Stimulated activated CD8-positive, alpha-beta memory T cell treated with anti-CD3 and anti-CD28 coated beads, Interleukin-15, amount 100 ng/mL, for 1 hour (primary cell): ENCODE measurements at places on chromosomes 7 and 10.

- DNase-seq = no peak
These were observed 31.9 kb downstream of the PAPSS2 start for GRCh38 chr10:87691506-87692070.

DNA sequence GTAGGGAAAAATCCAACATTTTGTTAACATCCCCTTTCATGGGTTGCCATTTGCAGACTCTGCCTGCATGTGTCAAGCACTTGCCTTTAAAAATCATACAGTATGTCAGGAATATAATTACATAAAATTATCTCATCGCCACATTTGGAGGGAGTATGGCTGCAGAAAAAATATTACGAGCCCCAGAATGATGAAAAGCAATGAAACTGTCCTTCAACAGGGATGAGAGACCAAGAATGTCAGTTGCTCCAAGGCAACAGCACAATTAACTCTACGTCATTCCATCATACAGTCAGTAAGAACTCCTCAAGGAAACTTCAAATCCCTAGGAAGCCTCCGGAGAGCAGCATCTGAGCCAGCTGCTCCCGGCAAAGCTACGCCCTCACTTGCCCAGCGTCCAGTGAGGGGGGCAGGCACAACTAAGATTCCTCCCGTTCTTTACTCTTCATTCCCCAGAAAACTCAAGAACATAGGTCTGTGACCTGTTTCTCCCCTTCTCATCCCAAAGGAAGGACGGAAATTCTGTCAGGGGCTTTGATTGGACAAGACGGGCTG, 132.9 kb downstream of the ANLN start:
- DNase-seq = no peak

DNA sequence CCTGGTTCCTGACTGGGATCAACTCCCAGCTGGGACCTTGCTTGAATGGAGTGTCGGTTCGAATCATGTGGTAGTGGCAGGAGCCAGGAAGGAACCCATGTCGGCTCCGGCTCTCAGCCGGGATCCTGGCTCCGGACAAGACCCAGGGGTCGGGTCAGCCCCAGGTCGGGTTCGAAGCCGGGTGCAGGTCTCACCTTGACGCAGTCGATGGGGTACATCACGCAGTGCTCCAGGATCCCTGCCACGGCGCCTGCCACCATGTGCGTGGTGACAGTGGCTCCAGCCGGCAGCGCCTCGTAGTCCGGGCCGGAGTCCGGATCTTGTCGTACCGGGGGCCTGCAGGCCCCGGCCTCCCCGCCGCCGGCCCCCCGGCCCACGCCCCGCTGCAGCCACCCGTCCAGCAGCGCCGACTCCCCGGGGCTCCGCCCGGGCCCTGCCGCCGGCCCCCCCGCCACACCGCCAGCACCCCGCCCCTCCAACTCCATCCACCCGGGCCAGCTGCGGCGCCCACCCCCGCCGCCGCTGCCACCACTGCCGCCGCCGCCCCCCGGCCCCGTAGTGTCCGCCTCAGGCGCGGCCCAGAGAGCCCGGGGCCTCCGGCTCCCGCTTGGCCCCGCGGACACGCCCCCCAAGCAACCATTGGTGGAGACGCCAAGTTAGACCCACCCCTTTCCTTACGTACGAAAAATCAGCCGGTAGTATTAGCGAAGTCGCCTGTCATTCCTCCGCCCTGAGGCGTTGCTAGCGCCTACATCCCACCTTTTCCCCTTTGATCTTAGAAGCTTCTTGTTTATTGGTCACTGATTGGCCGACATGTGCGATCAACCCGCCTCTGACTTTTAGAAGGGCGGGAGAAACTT, at the start of gene SLC25A28:
Gene SLC25A28, minus strand, starts transcription at position 589 of the 860 bp plus-strand sequence. Its CDS starts 104 bp downstream, at position 485.
- peak; percentile 83 for DNase-seq

DNA sequence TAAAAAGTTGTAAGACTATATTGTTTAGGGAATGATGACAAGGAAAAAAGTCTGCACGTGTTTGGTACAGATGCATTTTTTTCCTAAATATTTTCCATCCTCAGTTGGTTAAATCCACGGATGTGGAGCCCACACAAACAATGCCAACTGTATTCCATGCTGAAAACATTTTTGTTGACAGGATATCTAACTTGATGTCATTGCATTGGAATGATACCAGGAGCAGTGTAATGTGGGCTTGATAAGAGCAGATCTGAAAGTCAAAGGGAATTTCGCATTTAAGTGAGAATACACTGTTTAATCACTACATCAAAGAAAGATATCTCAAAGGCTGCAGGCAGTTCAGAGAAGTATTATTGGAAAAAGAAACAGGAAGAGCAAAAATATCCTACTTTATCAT, 49.5 kb upstream of the TMEM140 start:
- no peak for DNase-seq

GRCh38 chr7:11130601-11131000, 156.9 kb downstream of the PHF14 start:
- no peak for DNase-seq

DNA sequence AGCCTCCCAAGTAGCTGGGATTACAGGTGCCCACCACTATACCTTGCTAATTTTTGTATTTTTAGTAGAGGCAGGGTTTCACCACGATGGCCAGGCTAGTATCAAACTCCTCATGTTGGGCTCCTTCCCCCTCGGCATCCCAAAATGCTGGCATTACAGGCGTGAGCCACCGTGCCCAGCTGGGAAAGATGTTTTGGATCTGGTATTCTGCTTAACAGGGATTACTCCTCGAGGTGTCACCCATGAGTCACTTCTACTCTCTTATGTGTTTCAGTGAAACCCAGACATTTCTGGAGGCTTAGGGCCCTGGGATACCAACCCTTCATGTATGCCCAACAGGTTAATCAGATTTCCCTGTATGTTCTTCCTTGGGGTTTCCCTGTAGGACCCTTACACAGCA, 11.8 kb upstream of the OPN4 start:
- no peak for DNase-seq

- no peak for DNase-seq
These were observed 4.7 kb downstream of the EEPD1 start for GRCh38 chr7:36157527-36158320.

GRCh38 chr10:62652564-62652963, 152.0 kb upstream of the ADO start:
- no peak for DNase-seq

GRCh38 chr7:140078392-140078791, 15.6 kb upstream of the PARP12 start:
- DNase-seq = no peak

- DNase-seq = no peak
These were observed 236.1 kb upstream of the FERD3L start for GRCh38 chr7:19381321-19381720.

DNA sequence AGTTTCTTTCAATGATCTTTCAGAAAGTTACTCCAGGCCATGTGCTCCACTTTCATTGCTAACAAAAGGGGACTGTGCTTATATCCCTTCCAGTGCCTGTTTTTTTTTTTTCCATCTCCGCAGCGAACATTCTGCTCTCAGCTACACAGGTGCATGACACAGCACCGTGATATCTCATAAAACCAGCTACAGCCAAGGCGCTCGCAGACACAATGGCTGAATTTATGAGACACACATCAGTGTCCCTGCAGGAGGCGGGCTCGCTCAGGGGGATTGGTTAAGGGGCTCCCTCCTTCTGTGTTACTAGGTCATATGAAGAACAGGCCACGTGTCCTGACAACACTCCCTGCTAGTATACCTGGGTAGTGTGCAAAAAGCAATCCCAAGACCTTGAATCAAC, 245.5 kb downstream of the SKAP2 start:
- DNase-seq = no peak

DNA sequence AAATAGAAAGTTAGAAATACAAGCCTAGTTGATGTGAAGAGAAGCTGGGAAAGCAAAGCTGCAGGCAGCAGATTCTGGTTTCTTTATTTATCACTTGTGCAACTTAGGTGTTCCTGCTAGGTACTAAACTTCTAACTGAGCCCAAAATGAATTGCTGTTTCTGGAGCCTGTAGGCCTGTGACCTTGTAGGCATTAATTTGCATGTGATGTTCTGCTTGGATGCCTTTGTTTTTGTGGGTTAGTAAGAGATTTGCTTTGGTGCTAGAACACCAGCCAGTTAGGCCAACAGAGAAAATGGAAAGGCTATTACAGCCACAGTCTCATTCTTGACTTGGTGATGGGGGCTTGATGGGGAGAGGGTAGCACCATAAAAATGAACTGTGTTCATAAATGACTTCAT, 370.7 kb downstream of the PPP1R3A start:
- no peak for DNase-seq

DNA sequence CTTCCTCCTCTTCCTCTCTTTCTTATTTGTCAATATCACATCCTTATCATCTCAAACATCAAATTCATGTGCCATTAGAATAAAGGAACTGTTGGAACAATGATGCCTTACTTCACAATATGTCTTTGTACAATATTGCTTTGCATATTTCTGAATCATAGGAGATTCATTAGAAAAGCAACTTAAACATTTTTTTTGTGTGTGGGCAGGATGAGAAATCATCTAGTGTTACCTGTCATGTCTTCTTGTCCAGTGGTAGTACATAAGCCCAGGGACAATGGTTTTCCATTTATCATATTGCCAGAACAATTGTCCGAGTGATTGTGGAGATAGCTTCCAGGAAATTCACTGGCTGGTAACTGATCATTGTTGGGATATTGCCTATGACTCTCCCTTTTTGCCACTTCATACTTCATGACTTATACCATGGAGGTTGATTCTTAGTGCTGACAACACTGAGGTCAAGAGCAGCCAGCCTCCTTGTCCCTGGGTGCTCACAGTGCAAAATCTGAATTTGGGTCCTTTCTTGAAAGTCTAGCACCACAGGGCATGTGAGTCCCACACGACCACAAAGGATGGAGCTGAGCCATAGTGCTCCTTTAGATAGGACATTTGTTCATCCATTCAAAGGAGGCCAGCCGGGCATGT, 215.0 kb downstream of the MDFIC start:
- DNase-seq = no peak

DNA sequence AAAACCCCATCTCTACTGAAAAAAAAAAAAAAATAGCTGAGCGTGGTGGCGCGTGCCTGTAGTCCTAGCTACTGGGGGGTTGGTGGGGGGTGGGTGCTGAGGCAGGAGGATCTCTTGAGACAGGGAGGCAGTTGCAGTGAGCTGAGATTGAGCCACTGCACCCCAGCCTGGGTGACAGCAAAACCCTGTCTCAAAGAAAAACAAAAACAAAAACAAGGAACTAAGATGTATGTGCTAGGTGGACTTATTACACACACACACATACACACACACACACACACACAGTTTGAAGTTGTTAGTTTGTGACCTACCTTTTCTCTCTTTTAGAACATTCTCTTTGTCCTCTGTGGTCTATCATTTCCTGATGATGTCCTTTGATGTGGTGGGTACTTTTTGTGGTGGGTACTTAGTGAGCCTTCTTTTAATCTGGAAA, 53.5 kb downstream of the EXOC6 start:
- DNase-seq = no peak

DNA sequence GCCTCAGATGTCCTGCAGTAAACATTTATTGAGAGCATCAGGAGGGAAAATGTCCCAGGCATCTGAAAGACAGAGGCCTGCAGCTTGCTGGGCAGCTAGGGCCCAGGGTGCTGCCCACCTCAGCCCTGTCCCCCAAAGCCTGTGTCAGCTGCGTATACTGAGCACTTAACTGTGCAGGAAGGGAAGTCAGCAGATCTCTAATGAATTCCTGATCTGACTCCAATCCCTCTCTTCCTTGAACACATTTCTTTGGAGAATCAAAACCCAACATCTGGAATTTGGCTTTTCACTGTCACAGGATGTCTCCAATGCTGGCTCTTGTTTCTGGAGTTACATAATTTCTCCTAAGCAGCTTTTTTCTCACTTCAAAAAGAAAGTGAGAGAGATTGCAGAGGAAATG, 364.7 kb upstream of the NFE2L3 start:
- no peak for DNase-seq

DNA sequence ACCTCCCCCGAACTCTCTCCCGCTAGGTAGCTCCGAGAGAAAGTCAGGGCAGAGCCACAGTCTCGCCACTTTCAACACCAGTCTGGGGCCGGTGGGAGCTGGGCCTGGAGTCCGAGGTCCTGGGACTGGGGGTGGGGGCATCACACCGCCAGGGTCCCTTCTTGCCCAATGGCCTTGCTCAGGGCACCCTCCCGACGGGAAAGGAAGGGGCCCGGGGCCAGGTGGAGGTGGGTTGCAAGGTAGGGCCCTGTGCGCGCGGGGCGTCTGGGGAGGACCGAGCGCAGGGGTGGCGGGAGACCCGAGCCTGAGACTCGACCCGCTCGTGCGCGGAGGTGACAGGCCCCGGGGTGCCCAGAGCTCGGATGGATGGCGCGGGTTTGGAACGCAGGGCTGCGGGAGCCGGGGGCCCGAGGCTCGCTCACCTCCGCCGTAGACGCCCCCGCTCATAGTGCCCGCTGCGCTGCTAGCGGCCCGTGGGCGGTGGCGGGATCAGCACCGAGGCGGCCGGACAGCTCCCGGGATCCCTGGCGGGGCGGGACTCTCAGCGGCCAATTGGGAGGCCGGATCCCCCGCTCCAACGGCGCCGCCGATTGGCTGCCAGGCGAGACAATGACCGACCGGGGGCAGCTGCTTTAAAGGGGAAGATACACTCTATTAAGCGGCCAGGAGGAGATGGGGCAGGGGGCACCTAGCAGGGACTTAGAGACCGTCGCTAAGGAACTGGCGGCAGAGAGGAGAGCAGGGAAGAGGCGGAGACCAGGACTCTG, at the start of gene ACTL6B:
Gene ACTL6B, minus strand, starts transcription at position 541 of the 767 bp plus-strand sequence. Its CDS starts 94 bp downstream, at position 447.
- no peak for DNase-seq

DNA sequence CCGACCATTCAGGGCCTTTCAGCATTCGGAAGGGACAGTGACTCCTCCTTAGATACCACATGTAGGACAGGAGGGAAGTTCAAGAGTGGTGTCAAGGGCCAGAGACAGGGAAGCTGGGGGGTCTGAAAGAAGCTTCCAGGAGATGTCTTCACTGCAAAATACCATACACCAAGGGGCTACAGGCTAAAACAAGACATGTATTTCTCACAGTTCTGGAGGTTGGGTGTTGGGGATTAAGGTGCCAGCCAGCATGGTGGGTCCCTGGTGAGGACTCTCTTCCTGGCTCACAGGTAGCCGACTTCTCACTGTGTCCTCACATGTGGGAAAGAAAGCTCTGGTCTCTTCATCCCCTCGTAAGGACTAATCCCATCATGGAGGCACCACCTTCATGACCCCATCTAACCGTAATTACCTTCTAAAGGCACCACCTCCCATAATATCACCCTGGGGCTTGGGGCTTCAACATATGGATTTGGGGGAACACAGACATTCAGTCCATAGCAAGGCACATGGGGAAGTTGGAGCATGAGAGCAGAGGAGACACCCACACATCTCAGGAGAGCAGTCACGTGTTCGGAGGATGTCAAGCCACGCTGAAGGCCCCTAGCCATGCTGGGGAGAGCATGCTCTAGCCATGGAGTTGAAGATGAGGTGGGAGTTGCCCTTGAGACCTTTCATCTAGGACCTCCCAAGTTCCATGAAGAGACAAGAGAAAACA, 73.9 kb upstream of the GDF10 start:
- no peak for DNase-seq

DNA sequence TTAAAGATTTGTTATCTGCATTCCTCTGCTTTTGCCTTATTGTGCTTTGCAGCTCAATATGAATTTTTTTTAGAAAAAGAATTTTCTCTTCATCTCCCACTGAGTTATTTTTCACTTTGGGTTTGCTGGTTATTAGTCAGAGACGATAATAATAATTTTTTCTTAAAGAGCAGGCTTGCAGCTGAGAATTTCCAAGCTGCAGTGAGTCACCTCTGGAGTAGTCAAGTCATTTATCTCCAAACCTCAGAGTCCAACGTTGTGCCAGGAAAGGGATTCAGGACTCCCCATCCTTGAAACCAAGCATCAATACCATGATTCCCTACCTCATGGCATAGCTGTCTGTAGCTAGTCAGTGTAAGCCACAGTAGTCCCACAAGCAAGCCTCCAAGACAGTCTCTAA, 15.2 kb upstream of the EGR2 start:
- no peak for DNase-seq
